ENCODE measurements at places on chromosomes 5 and 9.

GRCh38 chr5:10525124-10525495 is 38.8 kb upstream of the ANKRD33B start:
- no peak for DNase-seq
- H3K4me3 ChIP-seq: no peak overlapping the region
- no peak overlapping the region for H3K27ac ChIP-seq

- H3K27ac ChIP-seq: no peak overlapping the region
- H3K36me3 ChIP-seq: no peaks in the 10 kb centered on the region
- no peaks in the 10 kb centered on the region for H3K4me1 ChIP-seq
- no peak for DNase-seq
- peaks cover 4% of the 10 kb centered on the region for H3K27me3 ChIP-seq
Observed at GRCh38 chr5:172561151-172561550, 79.9 kb upstream of the NEURL1B start.

DNA sequence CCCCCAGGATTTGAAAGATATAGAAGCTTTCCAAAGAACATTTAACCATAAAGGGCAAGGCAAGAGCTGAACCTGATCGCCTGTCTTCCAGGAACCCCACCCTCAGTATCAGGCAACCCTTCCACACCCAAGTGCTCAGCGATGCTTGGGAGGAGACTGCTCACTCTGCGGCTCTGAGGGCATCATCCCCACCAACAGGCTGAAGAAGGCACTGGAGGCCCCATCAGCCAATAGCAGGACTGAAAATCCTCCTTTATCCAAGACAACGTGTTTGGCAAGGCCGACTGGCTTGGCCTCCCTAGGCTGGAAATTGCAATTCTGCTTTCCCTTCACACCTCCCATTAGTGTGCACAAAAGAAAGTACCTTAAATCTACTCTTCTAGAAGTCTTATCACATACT is 1.4 kb upstream of the PPP2CA start:
- peaks cover 33% of the 10 kb centered on the region for H3K4me1 ChIP-seq
- H3K4me3 ChIP-seq: peak overlapping the region; percentile 96

DNA sequence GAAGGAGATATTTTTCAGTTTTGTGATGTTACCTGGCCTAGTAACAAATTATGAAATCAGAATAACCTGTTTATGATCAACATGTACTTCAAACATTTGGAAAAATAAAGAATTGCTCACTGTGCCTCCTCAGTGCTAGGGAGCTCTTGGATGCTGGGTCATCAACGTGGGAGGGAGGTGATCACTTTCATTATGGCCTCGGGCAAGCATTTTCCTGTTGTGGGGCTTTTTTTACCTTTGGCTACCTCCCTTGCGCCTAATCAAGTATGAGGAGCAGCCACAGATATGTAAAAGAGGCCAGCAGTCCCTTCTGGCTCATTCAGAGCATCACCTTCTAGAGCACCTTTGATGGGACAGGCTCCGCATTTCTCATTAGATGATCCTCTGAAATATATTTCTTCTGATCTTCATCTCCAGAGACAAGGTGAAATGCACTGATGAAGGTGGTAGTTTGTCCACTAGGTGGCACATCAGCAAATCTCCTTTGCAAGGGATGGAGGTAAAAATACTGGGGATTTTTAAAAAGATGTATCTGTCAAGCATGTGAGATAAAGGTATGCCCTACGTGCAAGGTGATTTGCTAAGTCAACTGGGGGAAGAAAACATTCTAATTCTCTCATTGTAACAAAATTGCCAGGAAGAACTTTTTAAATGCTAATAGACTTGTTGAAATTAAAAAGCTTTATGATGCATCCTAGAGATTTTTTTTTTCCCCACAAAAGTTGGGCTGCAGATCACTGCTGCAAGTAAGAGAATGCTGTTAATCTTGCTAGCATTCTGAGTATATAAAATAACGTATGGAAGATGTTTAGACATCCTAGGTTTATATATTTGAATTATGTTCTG is 218.2 kb downstream of the MAST4 start:
- no peak overlapping the region for H3K27ac ChIP-seq
- no peak overlapping the region for H3K4me3 ChIP-seq
- H3K4me1 ChIP-seq: peaks cover 34% of the 10 kb centered on the region
- peak; percentile 76 for DNase-seq
- H3K27me3 ChIP-seq: peaks cover 5% of the 10 kb centered on the region

- no peak for DNase-seq
- no peaks in the 10 kb centered on the region for H3K27me3 ChIP-seq
- H3K27ac ChIP-seq: no peak overlapping the region
- no peaks in the 10 kb centered on the region for H3K4me1 ChIP-seq
- no peaks in the 10 kb centered on the region for H3K36me3 ChIP-seq
Observed at GRCh38 chr9:77853716-77854115, 177.9 kb downstream of the GNAQ start.

DNA sequence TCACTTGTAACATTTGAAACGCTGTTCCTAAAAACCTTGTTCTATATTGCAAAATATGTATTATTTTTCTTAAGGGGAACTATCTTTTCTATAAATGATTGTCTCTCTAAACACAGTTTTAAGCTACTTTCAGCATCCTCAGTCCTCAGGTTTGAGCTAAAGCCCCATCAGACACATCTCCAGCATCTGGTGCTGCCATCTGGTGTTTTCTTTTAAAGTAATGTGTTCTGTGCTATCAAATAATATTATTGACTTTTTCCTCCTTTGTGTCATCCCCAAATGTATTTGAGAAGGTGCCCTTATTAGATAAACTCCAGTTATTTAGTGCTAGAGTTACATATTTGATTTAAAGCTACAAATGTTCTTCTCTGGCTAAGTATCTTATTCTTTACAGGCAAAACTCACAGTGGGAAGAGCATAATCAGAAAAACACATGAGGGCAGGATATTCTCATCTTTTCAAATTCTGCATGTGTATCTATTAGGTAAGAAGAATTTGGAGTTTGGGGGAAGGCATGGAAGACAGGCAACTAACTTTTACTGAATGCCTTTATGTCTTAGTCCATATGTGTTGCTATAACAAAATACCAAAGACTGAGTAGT is 27.5 kb downstream of the ZNF474 start:
- no peak overlapping the region for H3K27ac ChIP-seq
- peaks cover 2% of the 10 kb centered on the region for H3K4me1 ChIP-seq
- no peaks in the 10 kb centered on the region for H3K36me3 ChIP-seq

DNA sequence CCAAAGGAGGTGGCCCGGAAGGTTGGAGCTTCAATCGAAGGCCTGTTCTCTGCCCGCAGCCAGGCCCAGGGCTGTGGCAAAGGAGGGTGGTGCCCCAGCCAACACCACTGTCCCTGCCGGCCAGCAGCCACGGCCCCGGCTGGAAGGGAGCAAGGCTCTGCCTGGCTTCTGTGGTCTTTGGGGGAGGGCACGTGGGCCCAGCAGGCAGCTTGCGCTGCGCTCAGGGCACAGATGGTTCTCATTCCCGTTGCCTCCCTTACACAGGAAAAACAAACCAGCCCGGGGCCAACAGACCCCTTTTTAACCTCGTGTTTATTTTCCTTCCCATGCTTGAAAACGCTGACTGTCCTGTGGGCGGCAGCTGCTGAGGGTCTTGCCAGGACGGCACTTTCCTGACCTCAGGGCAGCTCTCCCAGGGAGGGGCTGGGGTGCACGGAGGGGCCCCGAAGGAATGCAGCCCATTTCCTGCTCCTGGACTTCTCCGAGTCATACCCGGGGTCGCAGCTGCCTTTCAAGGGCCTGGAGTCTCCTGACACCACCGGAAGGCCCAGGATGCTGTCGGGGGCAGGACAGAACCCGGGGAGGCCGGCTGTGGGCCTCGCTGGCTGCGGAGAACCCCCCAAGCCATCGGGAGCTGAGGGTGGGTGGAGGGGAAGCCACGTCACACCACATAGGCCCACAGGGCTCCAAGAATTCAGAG is 1.1 kb upstream of the GPSM1 start:
- no peak overlapping the region for H3K4me3 ChIP-seq
- no peak overlapping the region for H3K27ac ChIP-seq
- H3K27me3 ChIP-seq: peaks cover 5% of the 10 kb centered on the region
- no peak for DNase-seq
- no peaks in the 10 kb centered on the region for H3K4me1 ChIP-seq

GRCh38 chr9:113622600-113623400 is 159.3 kb downstream of the RGS3 start:
- H3K36me3 ChIP-seq: no peaks in the 10 kb centered on the region
- no peak overlapping the region for H3K4me3 ChIP-seq
- peaks cover 17% of the 10 kb centered on the region for H3K4me1 ChIP-seq
- H3K27ac ChIP-seq: peak overlapping the region; percentile 63
- DNase-seq: peak; percentile 68

- no peak overlapping the region for H3K27ac ChIP-seq
- no peaks in the 10 kb centered on the region for H3K27me3 ChIP-seq
- DNase-seq: no peak
- H3K4me3 ChIP-seq: no peak overlapping the region
- no peaks in the 10 kb centered on the region for H3K36me3 ChIP-seq
Observed at GRCh38 chr5:6216471-6217075, 161.8 kb downstream of the MED10 start.

DNA sequence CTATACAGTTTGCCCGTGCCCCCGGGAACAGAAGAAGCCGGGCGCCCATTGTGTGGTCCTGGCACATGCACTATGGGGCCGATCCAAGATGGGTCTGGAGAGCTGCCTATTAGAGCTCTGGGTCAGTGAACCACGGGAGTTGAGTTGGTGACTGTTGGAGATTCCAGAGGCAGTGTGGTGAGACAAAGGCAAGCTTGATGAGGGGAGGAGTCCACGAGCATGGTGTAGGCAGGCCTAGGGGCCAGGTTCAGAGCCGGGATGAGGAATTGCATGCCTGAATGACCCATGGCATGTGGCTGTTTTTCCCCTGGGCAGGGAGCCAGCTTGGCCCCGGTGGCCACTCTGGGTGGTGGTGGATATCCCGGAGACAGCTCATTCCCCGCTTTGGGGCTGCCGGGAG is 84.4 kb upstream of the STC2 start:
- H3K4me3 ChIP-seq: no peak overlapping the region
- no peaks in the 10 kb centered on the region for H3K36me3 ChIP-seq
- H3K4me1 ChIP-seq: no peaks in the 10 kb centered on the region
- no peak overlapping the region for H3K27ac ChIP-seq
- DNase-seq: no peak
- H3K27me3 ChIP-seq: no peaks in the 10 kb centered on the region

DNA sequence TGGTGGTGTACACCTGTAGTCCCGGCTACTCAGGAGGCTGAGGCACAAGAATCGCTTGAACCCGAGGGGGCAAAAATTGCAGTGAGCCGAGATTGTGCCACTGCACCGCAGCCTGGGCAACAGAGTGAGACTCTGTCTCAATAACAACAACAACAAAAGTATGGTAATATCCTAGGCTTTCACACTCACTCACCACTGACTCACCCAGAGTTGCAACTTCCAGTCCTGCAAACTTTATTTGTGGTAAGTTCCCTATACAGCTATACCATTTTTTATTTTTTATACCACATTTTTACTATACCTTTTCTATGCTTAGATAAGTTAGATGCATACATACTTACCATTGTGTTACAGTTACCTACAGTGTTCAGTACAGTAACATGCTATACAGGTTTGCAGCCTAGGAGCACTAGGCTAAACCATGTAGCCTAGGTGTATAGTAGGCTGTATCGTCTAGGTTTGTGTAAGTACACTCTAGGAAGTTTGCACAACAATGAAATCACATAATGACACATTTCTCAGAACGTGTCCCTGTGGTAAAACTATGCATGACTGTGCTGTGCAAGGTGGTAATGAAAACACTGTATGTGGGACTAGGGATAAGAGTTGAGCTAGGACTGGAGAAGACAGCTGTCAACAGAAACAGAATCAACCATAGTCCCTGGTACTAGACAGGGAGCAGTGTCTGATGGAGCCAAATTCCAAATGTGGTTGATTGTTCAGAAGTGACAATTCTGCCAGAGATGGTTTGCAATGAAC is 109.5 kb upstream of the RAD23B start:
- H3K4me3 ChIP-seq: no peak overlapping the region
- DNase-seq: no peak
- peaks cover 35% of the 10 kb centered on the region for H3K4me1 ChIP-seq
- no peaks in the 10 kb centered on the region for H3K36me3 ChIP-seq
- H3K27me3 ChIP-seq: peaks cover 11% of the 10 kb centered on the region

GRCh38 chr5:54320256-54320655 is 9.9 kb upstream of the ARL15 start:
- no peak overlapping the region for H3K27ac ChIP-seq
- peaks cover 51% of the 10 kb centered on the region for H3K27me3 ChIP-seq
- no peak for DNase-seq
- peaks cover under 1% of the 10 kb centered on the region for H3K4me1 ChIP-seq
- H3K4me3 ChIP-seq: no peak overlapping the region
- H3K36me3 ChIP-seq: no peaks in the 10 kb centered on the region

GRCh38 chr5:143086908-143087637 is 316.4 kb downstream of the NR3C1 start:
- no peaks in the 10 kb centered on the region for H3K4me1 ChIP-seq
- H3K36me3 ChIP-seq: peaks cover 2% of the 10 kb centered on the region
- H3K4me3 ChIP-seq: no peak overlapping the region
- no peaks in the 10 kb centered on the region for H3K27me3 ChIP-seq
- no peak for DNase-seq
- H3K27ac ChIP-seq: no peak overlapping the region

DNA sequence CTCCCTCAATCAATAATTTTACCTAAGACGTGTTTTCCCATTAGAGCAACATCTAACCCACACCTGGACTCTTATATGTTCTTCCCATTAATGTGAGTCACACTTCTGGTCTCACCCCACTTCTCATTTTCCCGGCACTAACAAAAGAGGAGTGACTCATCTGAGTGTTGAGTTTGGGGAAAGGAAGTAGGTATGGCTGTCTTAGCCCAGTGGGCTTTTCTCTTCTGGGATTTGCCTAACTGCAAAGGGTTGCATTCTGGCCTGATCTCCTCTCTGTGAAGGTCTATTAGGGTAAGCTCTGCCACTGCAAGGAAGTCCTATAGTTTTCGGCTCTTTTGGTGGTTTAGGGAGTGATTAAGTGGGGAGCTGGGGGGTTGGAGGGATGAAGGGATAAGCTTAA is 195.6 kb downstream of the KIAA0825 start:
- H3K4me3 ChIP-seq: no peak overlapping the region
- H3K27me3 ChIP-seq: no peaks in the 10 kb centered on the region
- no peaks in the 10 kb centered on the region for H3K4me1 ChIP-seq
- no peak for DNase-seq

DNA sequence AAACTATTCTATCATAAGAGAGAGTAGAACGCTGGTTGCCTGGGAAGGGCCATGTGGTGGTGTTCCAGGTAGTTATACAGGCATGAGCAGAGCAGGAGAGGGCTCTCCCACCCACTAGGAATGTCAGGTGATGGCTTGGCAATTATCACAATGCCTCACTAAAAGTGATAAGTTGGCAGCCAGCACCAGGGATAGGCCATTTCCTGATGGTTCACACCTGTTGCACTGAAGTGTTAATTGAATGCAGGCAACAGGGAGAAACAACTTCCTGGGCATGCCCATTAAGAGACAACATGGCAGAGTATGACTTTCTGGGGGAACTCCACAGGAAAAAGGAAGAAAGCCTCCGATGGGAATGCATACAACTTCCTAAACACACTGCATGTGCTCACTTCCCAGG is 593.2 kb downstream of the ELAVL2 start:
- no peak overlapping the region for H3K4me3 ChIP-seq
- H3K27me3 ChIP-seq: no peaks in the 10 kb centered on the region
- no peaks in the 10 kb centered on the region for H3K36me3 ChIP-seq
- H3K4me1 ChIP-seq: no peaks in the 10 kb centered on the region
- DNase-seq: no peak

All from activated CD8-positive, alpha-beta memory T cell treated with anti-CD3 and anti-CD28 coated beads, Interleukin-2, amount 10 ng/mL, durations not matched to agents 7 days and 5 days (primary cell).